ENCODE measurements at places on chromosomes 13 and 19.

DNA sequence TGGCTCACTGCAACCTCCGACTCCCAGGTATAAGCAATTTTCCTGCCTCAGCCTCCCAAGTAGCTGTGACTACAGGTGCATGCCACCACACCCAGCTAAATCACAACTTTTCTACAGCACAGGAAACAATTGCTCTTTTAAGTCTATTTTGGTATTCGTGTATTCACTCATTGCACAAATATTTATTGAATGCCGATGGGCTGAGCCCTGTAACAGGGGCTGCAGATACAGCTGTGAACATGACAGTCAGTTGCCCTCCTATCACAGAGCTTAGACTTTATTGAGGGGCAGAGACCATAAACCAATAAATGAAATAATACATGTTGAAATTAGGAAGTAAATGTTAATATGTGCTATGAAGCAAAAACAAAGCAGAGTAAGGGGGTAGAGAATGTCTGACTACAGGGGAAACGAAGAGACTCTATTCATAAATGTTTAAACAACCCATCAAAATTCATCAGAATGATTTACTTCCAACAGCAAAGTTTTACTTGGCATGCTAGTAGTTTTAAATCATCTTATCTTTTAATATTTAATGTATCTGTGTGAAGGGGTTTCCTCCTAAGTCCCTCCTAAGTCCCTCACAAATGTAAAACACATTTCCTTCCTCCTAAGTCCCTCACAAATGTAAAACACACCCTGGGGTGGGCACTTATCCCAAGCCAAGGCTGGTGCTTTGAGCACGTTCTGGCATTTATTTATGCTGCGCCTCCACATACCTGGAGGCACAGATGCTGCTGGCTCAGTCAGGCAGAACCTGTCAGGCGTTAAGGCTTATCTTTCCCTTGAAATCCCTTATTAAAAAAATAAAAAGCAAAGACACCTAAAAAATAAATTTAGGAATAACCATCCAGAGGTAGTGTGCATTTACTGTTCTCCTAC, 140.8 kb downstream of the MIPEP start:
- DNase-seq = no peak

- no peak for DNase-seq
Observed at GRCh38 chr13:30736461-30737320, 1.3 kb downstream of the ALOX5AP start.

DNA sequence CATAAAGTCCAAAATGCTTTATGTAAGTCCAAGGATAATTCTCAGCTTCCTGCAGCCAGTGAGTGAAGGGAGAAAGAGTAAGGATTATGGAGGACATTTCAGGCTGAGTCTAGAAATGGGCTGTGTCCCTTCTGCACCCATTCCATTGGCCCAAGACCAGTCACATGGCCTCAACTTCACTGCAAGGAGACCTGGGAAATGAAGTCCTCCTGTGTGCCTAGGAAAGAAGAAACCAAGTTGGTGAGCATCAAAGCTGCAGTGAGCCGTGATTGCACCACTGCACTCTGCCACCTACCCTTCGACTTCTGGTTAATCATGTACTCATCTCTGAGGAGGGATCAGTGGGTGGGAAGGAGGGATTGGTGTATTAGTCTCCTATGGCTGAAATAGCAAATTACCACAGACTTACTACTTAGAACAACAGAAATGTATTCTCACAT, 3.6 kb upstream of the CD37 start:
- DNase-seq = no peak

GRCh38 chr13:32022311-32022710, 9.3 kb upstream of the FRY start:
- DNase-seq = no peak

GRCh38 chr13:98293103-98293502, 116.0 kb upstream of the RNF113B start:
- no peak for DNase-seq

- DNase-seq = no peak
Observed at GRCh38 chr13:66803808-66804456, 426.2 kb downstream of the PCDH9 start.

GRCh38 chr13:77544355-77544754, 8.8 kb downstream of the SCEL start:
- DNase-seq = no peak

DNA sequence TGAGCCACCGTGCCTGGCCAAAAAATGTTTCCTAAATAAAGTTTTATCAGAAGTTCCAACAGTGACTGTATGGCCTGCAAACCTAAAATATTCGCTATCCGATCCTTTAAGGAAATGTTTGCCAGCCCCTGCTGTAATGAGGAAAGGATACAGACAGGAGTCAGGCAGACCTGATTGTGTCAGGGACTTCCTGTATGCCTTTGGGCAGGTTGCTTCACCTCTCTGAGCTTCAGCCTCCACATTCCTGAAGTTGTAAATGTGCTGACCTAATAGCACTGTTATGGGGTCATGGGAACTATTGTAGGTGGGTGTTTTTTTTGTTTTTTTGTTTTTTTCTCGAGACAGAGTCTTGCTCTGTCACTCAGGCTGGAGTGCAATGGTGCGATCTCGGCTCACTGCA, 6.2 kb downstream of the ABHD8 start:
- no peak for DNase-seq

GRCh38 chr19:42216653-42217519, 591 bp downstream of the DEDD2 start:
- DNase-seq = no peak

- DNase-seq = no peak
Observed at GRCh38 chr13:67829641-67830040, 599.5 kb upstream of the PCDH9 start.

DNA sequence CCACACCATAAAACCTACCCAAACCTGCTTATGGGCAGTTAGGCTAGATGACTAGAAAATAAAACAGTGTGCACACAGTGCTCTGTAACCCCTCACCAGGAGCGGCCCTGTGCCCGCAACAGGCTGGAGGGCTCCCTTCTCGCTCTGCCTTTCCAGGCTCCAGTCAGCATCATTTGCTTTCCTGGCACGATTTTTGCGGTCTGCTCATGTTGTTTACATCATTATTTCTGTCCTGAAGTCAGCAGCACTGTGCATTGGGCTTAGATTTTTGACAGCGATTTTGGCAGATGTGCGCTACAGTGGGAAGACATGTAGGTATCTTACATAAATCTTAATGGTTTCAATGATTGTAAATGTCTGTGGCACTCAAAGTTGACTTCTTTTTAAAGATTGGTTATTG, 344.0 kb downstream of the MTUS2 start:
- no peak for DNase-seq

DNA sequence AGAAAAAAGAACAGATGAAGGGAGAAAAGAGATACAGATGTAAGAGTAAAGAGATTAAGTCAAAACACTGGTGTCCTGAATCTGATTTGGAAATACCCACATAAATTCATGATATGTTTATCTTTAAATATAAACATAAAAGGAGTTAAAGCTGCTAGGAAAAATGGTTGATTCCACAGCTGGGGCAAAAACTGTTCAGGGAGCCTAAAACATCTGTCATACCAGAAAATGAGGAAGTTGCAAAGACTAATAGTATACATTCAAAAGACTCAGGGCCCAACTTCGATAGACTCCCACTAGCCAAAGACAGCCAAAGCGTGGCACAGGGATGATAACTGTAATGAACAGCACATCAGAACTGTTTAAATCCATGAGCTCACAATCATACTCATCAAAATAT, 62.0 kb downstream of the ABCC4 start:
- DNase-seq = no peak

GRCh38 chr13:106182404-106182803, 353.1 kb downstream of the EFNB2 start:
- DNase-seq = no peak

DNA sequence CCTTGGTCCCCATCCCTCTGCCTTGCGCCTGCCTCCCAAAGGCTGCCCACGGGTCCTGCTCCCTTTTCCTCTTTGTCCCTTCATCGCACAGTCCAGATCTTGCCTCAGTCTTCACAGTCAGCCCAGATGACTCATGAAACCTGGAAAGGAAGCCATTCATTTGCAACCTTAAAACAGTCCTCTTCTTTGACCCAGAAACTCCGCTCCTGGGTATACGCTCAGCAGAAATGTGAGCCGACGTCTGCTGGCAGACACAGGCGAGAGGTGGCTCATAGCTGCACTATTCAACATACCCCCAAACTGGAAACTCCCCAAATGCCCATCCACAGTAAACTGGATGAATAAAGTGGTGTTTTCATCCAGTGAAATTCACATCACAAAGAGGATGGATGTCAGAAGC, 13.6 kb upstream of the PEPD start:
- DNase-seq = no peak

GRCh38 chr13:32537580-32538142, 934 bp downstream of the N4BP2L2 start:
- DNase-seq = no peak

- no peak for DNase-seq
Observed at GRCh38 chr19:33805840-33806433, 9.3 kb downstream of the KCTD15 start.

DNA sequence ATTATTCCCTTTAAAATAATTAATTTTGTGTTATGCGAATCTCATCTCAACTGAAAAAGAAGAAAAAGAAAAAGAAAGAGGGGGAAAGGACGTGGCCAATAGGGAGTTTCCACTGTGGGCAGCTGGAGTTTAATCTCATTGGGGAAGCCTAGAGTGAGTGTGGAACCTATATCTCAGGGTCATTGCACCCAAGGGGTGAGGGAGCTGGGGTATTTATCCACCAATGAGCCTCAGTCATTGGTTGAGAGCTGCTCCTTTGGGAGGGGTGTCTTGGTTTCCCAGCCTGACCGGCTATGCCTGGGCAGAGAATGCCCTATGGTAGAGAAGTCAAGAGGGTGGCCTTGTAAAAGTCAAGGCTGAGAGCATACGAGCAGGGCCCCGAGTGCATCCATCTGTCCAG, 16.5 kb downstream of the CYP4F22 start:
- DNase-seq = no peak

DNA sequence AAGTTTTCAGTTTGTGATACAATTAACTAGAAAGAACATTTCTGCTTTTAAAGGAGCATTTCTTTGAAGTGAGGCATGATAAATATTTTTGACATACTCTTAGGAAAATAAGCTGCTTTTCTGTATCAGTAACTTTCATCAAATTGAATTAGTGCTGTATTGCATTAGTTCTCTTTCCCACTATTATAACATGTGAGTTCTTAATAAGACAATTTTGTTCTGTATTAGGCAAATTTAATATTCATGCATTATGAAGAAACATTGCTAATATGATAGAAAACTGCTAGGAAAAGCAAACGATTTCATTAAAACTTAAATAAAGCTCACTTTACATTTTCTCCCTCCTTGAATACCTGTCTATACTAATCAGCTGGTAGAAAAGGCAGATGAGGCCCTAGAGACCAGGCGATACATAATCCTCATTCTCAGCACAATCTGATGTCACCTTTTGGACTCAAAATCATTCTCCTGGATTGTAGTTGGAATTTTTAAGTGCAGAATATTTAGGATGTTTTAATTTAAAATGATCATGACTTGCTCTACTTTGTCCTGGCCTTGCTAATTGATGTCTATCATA, 1636.8 kb downstream of the PCDH9 start:
- no peak for DNase-seq

GRCh38 chr19:10535613-10536012, 8.1 kb upstream of the ATG4D start:
- DNase-seq = no peak

DNA sequence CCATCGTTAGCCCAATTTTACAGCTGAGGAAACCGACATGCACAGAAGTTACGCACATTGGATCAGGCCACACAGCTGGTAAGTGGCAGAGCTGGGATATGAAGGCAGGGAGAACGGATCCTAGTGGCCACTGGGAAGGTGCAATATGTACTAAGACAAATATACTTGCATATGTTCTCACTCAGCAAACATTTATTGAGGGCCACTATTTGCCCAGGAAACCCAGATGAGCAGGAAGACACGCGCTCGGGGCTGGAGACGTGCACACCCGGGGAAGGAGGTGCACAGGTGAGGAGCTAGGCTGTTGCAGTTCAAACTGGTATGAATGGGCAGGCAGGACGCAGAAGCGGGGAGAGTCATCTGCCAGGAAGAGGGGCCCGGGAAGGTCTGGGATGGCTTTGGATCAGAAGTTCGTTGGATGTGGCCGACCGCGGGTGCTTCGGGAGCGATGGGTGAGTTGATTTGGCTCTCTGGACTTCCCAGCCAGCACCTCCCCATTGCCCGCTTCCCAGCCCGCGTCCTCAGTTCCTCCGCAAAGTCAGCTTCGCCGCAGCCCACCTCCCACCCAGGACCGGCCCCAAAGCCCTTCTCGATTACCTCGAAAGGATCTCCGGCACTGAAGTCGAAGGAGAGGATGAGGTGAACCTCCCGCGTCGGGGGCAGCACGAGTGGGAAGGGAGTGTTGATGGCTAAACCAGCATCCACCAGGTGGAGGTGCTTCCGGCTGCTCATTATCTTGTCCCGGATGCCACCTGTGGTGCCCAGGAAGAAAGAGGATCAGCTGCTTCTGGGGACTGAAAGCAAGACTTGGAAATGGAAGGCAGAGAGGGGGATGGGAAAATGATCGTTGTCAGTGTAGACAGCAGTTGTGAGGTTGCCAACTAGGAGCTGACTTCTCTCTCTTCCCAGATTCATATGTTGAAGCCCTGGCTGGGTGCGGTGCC, 17.8 kb upstream of the CABP5 start:
- DNase-seq = no peak

GRCh38 chr19:20664901-20665781, 3.8 kb upstream of the ZNF626 start:
- no peak for DNase-seq

DNA sequence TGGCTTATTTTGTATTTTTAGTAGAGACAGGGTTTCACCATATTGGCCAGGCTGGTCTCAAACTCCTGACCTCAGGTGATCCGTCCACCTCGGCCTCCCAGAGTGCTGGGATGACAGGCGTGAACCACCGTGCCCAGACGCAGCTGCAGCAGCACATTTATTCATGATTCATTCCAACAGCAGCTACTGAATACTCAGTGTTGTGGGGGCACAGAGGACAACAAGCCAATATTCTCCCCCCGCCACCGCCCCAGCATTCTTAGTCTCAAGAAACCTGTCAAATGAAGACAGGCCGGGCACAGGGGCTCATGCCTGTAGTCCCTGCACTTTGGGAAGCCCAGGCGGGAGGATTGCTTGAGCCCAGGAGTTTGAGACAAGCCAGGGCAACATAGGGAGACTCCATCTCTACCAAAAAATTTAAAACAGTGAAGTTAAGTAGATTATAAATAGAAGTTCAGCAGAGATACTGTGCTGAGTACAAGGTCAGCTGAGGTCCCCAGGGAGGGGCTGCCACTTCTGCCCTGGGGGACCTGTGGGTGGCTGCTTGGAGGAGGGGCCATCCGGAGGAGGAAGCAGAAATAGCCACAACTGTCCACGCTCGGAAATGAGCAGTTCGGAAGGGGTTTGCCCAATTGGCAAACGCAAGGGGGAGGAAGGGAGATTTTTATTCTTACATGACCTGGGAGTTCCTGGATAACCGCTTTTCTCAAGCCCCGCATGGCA, 4.3 kb downstream of the DOT1L start:
- DNase-seq = peak; percentile 49

- DNase-seq = no peak
Observed at GRCh38 chr19:1847684-1848398, 442 bp downstream of the REXO1 start.

DNA sequence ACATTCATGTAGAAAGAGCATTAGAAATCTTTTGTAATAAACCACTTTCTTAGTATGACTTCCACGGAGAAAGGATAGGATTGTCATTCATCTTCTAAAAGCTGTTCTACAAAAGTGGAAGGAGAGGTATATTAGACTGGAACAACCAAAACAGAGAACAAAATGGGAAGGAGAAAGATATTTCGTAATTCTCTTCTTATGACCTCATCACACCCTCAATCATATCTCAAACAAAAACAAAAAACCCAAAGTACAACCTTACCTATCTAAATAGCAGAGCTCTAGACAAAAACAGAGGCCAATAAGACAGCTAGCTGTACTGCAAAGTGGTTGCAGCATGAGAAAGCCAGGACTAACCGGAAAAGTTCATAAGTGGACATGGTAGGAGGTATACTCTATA, 46.3 kb downstream of the DACH1 start:
- no peak for DNase-seq

Measured in esophagus squamous epithelium (tissue), 5 donors.